ENCODE measurements at places on chromosomes 4 and X. TPM values are rescaled to one million over a fixed set of nuclear protein-coding genes. Genes with fewer than 3 reads are reported as not detected.

The IL2RG gene
- total RNA-seq: 0.15 TPM

The PAGE4 gene
- not detected for total RNA-seq

The PPP1R2C gene
- not detected for total RNA-seq

The FAM241A gene
- total RNA-seq: 0.90 TPM

The GPRASP1 gene
- total RNA-seq: 0.22 TPM

The NRK gene
- not detected for total RNA-seq

The CPLX1 gene
- total RNA-seq: 0.44 TPM
